ENCODE measurements at places on chromosomes 2 and 18.
A peak's percentile ranks its signal among the peaks of the same experiment; 100 is the strongest.

DNA sequence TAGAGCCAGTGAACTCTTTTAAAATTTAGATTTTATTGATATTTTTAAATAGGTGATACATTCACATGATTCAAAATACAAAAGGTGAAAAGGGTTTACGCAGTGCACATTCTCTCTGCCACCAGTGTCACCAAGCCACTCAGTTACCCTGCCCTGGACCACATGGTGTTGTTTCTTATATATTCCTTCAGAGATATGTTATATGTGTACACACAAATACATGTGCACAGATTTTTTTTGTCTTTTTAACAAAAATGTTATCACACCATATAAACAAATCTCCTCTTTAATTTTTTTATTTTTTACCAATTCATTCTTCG lies 26.2 kb downstream of the SERPINB4 start:
- DNase-seq = no peak

- DNase-seq = no peak
These were observed 27.4 kb downstream of the MPPE1 start for GRCh38 chr18:11880586-11881304.

DNA sequence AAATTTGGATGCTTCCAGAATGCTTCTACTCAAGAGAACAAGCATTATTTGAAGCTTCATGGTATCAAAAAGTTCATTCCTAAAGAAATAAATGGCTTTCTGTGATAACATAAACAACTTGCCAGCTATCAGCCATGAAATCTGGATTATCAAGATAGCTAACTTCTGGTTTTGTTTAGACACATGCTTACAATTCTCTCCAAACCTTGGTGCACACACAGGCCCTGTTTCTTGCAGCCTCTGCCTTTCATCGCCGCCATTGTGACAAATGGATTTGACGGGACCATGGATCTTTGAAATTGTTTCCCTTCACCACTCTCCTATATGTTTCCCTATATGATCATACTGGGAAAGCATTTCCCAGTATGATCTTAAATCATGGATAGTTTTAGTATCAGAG lies 47.9 kb upstream of the CABLES1 start:
- DNase-seq = no peak

DNA sequence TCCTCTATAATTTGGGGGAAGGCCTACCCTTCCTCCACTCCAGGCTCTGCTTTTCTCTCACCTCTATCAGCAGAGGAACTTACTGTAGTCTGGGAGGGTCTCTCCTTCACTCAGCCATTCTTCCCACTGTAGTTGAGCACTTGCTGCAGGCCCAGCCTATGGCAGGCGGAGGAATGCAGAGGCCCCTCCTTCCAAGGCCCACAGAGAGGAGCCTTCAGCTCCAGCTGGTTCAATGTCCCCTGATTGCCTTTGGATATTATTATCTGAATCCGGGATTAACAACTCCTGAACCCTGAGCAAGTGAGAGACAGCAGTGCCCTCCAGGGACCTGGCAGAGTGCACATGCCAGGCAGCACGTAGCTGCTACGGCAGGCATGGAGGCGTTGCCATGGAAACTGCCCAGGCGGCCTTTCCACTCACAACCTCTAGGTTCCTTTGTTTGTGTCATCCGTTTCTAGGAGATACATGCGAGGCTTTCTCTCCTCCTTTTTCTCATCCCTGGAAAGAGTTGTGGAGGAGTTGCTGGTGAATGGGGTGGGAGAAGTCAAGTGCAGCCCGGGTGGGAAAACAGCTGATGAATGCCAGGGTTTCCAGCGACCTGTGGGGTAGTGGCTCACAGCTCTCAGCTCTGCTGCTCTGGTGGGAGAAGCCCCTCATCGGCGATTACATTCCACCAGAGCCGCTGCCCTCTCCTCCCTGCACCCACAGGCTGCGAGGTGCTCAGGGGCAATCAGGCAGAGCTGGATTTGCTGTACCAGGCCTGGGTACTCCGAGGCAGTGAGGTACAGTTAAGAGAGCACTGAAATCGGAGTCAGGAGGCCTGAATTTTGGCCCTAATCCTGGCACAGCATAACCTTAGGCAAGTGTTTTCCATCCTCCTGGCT lies 55.3 kb upstream of the HK2 start:
- DNase-seq = no peak

DNA sequence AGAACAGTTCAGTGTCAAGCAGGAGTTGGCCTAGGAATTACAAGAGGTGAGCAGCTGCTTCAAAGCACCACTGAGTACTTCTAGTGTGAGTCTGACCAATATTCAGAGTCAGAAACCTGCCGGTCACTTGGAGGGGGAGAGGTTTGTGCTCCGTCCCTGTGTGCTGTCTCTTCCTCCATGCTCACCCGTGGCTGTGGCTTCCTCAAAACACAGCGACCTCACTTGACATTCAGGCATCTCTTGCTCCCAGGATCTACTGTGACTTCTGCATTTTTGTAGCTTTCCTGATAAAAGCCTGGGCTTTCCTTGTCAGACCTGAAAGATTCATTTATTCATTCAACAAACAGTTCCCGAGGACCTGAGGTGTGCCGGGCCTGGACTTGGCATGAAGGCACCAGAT lies 32.9 kb downstream of the TPRKB start:
- DNase-seq = no peak

DNA sequence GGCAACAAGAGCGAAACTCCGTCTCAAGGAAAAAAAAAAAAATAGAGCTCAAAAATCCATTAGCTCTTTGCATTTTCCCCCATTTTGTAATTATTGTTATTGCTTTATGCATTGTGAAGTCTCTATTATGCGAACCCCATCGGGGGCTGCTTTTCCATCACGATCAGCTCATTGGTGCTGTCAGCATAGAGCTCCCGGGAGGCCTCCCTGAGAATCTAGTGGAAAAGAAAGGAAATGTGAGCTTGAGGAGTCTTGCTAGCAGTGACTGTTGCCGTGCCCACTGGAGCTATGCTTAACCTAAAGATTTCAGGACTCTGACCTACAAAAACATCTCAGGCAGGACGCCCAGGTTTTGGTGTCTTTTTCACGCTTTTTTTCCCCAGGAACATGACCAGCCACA lies 102.6 kb upstream of the NDUFV2 start:
- DNase-seq = no peak

- DNase-seq = no peak
These were observed 132.1 kb upstream of the ARL4C start for GRCh38 chr2:234628953-234629352.

DNA sequence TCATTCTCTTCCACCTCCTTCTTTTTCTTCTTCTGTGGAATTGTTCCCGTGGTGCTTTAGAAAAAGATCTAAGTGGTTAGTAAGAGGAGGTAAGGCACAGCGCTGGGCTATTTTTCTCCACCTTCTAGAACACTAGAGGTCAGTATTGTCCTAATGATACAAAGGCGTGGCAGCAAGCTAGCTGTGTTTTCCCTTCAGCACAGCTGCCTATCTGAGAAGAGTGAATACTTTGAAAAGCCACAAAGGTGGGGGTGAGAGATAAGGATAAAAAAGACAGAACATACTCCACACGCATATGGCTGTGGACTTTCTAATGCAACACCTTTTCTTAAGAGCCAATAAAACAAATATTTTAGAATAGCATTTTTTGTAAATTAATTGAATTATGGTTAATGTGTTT lies 2.1 kb downstream of the CNTNAP5 start:
- DNase-seq = no peak

DNA sequence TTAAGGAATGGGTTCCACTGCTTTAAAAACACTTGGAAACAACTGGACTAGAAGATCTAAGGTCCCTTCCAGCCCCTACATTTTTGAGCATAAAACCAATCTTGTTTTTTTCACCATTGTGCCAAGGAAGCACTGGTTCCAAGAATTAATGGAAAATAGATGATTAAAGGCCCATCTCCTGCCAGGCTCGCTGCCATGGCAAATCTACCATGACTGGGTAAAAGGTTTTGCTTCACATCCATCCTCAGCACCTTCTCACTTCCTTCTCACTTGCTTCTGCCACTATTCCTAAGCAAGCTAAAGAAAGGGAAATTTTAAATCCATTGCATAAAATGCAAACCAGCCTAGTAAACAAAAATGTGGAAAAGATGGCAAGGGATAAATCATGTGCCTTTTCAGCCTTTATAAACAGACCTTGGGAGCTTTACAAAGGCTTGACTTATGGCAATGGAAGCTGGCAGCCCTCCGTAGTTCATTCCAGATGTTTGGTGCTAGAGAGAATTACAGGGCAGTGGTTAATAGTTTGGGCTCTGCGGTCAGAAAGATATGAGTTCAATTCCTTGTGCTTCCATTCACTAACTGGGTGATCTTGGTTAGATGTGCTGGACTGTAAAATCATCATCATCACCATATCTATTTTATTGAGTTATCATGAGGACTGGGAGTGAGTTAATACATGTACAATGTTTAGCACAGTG lies 27.0 kb upstream of the ST3GAL5 start:
- DNase-seq = no peak

- DNase-seq = no peak
These were observed 347.5 kb downstream of the CELF4 start for GRCh38 chr18:37218022-37218590.

GRCh38 chr18:79948719-79949411 lies 2.6 kb downstream of the SLC66A2 start:
- DNase-seq = no peak

DNA sequence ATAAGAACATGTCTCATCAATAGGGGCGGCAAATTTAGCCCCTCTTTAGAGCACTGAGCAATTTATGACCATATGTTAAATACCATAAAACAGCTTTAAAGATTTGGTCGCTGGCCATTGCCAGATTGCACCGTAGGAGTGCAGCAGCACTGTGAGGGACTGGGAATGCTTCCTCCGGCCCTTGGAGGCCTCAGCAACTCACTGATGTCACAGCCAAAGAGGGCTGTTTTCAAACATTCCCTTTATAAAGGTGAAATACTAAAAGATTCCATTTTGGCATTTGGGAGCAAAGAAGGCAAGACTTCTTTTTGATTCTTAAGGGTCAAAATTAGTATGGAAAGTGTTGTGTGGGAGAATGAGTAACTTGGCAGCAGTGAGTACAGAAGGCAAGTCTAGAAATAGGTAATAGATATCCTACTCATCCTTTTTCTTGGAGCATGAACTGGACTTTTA lies 63.7 kb downstream of the BABAM2 start:
- DNase-seq = no peak

DNA sequence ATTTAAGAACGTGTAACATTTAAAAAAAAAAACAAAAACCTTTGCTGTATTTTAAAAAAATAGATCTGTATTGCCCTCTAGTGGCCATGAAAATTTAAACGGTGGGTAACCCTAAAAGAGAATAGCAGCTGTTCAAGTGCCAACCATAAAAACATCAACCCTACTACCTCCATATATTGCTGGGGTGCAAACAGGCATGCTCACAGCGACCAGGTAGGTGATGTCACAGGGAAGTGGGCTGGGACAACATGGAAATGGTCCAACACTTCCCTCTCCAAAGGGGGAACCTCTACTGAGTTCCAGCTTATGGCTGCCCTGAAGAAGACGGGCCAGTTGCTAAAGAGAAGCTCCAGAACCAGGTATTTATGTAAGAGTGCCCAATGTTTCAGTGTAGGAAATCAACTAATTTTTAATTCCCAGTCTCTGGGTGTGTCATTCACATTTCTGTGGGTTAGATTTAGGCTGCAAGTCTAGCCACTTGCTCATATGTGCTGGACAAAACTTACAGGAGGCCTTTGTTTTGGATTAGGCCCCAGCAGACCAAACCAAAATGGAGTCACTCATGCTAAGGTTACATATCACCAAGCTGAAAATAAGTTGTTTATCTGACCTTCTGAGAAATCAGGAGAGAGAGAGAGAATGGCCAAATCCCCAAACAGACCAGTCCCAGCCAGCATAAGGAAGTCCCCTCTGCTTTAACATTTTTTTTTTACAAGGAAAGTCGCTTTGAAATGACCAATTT lies 54.5 kb downstream of the SKA1 start:
- DNase-seq = peak; percentile 25

DNA sequence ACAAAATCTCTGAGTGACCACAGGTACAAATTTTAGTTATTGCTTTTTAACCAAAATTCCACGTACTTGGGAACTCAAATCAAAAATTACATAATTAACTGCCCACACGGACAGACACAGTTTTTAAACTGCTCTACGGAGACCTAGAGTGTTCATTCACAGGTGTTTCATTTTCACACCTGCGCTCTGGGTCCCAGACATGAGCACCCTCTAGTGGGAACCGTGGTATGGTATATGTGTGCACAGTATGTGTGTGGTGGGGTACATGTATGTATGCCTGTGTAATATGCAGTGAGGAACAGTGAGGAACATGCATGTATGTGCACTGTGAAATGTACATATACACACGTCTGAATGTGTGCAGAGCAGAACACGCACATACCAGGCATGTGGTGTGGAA lies 65.0 kb downstream of the PPP4R1 start:
- no peak for DNase-seq

GRCh38 chr2:191218292-191218898 lies 26.8 kb upstream of the MYO1B start:
- DNase-seq = peak; percentile 47

DNA sequence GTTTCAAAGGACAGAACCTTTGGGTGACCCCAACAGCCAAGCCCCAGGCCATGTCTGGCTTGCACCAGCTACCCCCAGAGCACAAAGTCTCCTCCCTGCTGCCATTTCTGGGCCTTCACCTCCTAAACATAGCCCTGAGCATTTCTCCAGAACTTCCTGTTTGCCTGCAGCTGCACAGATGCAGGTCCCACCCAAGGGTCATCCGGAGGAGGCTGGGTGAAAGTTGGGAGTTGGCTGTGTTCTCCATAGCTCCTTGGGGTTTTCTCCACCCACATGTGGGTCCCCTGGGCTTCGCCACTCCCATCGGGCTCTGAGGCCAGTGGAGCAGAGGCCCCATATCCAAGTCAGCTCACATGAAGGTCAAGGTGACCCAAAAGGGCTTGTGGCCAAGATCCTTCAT lies 4.3 kb downstream of the TNP1 start:
- DNase-seq = no peak
